A549 (cell line): ENCODE measurements at places on chromosomes 4 and X. TPM values are rescaled to one million over a fixed set of nuclear protein-coding genes. Genes with fewer than 3 reads are reported as not detected.

Gene PNMA3
- 0.10 to 0.26 TPM (median 0.16 TPM) in 3 replicates for polyA plus RNA-seq

Gene PNMA5
- not detected in 3 replicates for polyA plus RNA-seq

Gene ARMCX4
- polyA plus RNA-seq = 1.2 to 2.0 TPM (median 1.6 TPM) in 3 replicates

Gene MAGEB10
- not detected in 3 replicates for polyA plus RNA-seq

Gene MAGEC3
- polyA plus RNA-seq = not detected in 3 replicates

Gene BGN
- polyA plus RNA-seq = 0.04 to 0.05 TPM in 2 of 3 replicates, not detected in the other

Gene APOOL
- 10.3 to 11.6 TPM (median 10.3 TPM) in 3 replicates for polyA plus RNA-seq

Gene TSPAN7
- polyA plus RNA-seq = 2.4 to 3.1 TPM (median 2.5 TPM) in 3 replicates

Gene CXCL13
- polyA plus RNA-seq = not detected in 3 replicates

Gene GAGE2A
- not detected in 3 replicates for polyA plus RNA-seq

Gene FHIP1A
- 0.09 to 0.11 TPM (median 0.09 TPM) in 3 replicates for polyA plus RNA-seq
